ENCODE measurements at places on chromosomes 4 and X.

- no peak for DNase-seq
These were observed 15.4 kb upstream of the OCIAD1 start for GRCh38 chr4:48815483-48815882.

- DNase-seq, result peak; percentile 58
These were observed 15.2 kb downstream of the GAB1 start for GRCh38 chr4:143351774-143352451.

DNA sequence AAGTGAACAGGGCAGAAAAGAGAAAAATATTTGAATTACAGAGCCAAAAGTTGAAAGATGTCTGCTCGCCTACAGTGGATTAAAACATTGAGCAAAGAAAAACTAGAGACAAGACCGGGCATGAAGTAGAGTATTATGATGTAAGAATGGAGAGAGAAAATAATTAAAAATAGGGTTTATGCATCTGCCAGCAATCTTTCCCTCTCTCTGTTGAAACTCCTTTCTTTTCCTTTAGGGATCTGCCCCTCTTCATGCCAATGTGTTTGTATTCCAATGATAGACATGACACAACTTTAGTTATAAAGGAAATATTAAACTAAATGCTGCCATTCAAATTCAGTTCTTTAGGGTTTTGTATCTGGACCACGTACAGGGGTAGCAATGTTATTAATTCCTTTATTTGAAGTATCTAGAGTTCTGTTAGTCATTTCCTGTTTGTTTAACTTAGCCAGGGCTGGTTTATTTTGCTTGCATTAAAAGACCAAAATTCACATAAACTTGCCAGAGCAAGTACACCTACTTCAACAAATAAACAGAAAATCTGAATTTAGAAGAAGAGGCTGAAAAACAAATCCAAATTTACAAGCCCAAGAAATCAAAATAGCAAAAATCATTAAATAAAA is 202.6 kb downstream of the SPOCK3 start:
- no peak for DNase-seq

DNA sequence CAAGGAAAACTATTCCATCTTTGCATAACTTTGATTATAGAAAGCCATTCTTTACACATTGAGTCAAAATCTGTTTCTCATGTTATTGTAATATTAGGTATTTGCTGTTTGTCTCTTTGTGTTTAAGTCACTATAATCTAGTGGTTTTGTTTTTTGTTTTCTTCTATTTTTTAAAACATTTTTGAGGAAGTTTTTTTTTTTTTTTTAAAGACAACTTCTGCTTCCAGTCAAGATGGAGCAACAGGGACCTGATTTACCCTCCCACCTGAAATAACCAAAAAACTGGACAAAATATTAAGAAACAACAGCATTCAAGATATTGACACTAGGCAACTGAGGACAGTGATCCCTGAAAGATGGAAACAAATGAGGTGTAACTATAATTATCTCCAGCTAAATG is 18.4 kb upstream of the NSUN7 start:
- DNase-seq, result no peak

GRCh38 chrX:149185087-149185486 is 320.0 kb downstream of the IDS start:
- no peak for DNase-seq

GRCh38 chr4:85166318-85166717 is 199.8 kb upstream of the WDFY3 start:
- DNase-seq, result no peak

DNA sequence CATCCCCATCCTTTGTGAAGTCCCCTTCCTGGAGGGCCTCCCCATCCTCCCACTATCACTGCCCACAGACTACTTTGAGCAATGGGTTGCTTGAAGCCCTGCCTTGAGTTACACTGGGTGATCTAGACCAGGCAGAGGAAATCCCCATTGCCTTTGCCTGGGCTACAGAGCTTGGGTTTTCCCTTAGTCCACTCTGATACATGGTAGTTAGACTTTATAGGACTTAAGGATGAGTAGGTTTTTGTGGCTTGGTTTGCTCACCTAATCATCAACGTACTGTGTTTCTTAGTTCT is 56.6 kb downstream of the TMEM131L start:
- no peak for DNase-seq

DNA sequence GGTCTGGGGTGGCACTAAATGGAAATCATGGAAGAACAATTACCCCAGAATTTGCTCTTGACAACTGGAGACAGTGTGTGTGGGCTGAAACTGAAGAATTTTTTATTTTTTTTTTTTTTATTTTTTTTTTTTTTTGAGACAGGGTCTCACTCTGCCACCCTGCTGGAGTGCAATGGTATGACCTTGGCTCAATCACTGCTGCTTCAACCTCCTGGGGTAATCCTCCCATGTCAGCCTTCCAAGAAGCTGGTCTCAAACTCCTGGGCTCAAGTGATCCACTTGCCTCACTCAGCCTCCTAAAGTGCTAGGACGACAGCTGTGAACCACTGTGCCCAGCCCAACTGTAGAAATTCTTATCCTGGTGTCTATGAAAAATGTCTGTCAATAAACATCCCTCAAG is 127.9 kb upstream of the MAP3K15 start:
- no peak for DNase-seq

GRCh38 chr4:152038238-152038637 is 277.4 kb upstream of the GATB start:
- DNase-seq, result no peak

DNA sequence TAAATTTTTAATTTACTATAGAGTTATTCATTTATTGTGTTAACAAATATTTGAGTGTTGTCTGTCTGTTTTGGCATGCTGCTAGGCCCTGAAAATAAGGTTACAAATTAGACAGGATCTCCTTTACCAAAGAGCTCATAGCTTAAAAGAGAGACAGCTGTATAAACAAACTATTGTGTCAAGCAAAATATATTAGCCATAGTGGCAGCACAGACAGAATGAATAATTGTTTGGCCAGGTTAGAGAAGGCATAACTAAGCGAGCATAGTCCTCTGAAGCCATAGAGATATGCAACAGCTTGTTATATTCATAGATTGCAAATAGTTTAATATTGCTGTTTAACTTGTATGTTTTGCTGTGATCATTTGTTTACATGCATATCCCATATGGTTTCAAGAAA is 66.7 kb upstream of the NDUFC1 start:
- no peak for DNase-seq

DNA sequence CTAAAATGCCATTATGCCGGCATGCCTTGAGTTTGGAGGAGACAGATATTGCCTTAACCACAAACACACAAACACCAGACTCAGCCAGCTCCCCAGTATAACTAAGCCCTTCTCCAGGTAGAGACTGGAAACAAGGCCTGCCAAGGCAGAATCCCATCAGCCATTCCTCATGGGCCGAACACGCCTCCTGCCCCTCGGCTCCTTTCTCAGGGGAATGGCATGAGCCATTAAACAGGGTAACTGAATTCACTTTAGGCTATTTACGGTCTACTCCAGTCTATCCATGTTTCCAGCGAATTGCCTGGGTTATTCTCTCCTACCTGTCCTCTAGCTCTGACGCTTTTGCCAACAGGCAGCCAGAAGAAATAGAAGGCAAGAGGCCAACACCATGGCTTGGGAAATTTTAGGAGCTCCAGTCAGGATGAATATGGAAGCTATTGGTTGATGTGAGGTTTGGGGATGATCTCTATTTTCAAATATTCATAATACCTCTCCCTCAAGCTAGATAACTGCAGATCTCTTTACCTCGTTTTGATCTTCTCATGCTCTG is 4.9 kb downstream of the SEL1L3 start:
- DNase-seq, result no peak

- no peak for DNase-seq
These were observed 81.4 kb upstream of the CPEB2 start for GRCh38 chr4:14920759-14921320.

DNA sequence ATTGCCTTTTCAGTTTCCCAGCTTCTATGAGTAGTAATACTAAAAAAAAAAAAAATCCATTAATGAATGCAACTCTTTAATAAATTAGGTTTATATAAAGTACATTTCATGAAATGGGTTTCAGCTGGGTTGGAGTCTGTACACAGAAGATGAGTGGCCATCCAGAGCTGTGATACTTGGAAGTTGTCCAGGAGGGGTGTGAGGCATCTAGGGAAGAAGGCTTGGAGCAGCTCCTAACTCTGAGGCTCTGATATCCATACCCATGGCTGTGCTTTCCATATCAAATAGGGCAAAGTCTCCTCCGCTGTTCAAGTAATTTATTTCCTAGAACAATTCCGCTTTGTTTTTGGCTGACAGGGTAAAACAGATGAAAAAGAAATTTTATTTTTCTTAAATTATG is 423.3 kb upstream of the TENM3 start:
- no peak for DNase-seq

DNA sequence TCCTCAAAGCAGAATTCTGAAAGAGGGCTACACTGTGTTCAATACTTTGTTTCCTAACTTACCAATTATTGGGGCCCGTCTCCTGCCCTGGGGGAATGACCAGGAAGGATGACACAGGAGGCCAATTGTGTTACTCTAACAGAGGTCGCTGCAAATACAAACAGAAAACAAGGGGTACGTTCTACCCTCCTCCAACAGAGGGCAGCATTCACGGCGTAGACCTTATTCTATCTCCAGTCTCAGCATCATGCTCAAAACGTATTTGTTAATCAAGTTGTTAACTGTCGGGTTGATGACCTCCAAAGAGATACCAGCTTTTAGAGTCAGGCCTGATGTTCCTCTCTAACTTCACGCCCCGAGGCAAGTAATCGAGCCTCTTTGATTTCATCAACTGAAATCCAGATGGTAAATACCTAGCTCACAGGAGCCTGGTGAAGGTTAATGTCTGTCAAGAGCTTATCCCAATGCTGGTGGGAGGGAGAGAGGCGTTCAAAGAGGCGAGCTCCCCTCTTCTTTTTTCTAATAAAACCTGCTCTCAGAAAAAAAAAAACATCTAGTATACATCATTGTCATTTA is 181.0 kb upstream of the KCNIP4 start:
- peak; percentile 36 for DNase-seq

DNA sequence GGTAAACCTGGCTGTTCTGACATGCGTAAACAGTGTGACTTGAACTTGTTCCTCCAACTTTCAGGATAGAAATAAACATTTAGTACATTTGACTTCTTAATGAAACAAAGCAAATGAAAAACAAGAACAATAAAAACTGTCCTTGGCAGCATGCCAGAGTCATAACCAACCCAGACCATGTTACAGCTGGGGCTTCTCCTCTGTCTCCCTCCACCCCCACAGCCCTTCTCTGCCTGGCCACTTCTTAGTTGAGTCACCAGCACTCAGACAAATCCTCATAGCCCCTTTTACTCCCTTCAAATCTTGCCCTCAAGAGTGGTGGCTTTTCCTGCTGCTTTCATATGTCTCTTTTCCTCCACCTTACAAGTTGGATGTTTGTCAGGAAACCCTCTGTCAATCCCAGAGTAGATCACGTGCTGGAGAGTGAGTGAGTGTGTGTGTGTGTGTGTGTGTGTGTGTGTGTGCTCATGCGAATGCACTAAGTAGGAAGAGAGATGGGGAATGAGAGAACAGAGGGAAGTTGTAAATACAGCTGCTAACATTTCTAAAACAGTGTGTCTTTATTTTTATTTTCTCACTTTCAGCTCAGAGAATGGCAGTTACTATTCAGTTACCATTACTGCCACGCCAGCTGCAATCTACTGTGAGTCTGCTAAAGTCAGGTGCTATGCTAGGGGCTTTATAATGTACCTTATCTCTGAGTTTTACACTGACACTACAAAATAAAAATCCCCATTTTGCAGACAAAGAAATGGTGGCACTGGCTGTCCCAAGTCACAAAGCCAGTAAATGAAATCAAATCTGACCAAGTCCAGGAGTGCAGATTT is 15.0 kb downstream of the SCARB2 start:
- DNase-seq, result peak; percentile 88

- DNase-seq, result no peak
These were observed 120.2 kb downstream of the KLHL13 start for GRCh38 chrX:117996408-117996807.

DNA sequence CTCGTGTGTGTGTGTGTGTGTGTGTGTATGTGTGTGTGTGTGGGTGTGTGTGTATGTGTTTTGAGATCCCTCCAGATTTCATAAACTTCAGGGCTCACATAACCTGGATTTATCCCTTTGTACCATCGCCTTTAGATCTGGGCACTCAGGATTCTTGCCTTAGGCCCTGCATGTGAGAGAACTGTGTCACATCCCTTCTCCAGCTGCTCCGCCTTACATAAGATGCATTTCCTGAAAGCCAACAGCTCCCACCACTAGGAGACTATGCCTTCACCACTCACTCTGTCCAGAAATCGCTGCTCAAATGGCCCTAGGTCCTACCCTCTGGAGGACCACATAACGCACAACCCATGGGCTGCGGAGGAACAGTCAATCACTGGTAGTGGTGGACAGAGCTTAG is 348.8 kb downstream of the CCSER1 start:
- no peak for DNase-seq

GRCh38 chr4:5575941-5576340 is 132.4 kb downstream of the EVC2 start:
- no peak for DNase-seq

DNA sequence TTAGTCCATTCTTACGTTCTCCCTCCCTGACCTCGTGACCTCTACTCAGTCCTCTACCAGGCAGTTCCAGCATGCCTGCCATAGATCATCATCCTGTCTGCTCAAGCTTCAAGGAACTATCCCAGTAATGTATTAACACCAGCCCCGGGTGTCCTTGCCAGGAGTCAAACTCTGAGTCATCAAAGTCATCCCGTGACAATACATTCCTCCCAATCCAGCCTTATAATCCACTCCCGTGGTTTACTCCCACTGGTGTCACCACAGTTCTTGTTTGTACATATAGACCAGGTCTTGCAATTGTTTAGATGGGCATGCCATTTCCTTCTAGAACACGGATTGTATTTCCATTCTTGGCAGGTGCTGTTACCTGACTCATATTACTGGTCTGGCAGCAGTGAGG is 68.7 kb upstream of the TAB3 start:
- no peak for DNase-seq

DNA sequence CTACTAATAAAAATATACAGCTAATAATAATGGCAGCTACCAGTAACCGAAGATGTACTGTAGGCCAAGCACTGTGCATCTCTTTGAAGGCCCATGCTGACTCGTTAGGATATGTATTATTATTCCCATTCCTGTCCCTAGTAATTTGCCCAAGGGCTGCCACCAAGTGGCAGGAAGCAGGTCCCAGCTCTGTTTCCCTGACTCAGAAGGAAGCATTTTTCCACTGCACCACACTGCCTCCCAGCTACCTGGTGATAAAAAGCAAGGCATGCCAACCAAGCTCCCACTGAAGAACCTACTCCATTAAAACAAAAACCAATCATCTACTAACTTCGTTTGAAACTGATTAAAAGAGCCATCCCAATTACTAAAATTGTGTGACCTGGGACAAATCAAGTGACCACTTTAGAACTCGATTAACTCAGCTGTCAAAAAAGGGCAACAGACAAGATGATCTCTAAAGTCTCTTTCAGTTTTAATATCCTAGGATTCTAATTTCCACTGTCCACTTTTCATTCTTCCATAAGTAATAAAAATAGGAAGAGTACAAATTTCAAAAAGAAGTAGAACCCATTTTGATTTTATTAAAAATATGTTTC is 24.3 kb upstream of the PGM2 start:
- peak; percentile 68 for DNase-seq

Measured in NCI-H345 (cell line).